ENCODE measurements at places on chromosomes 11 and 22. TPM values are rescaled to one million over a fixed set of nuclear protein-coding genes. Genes with fewer than 3 reads are reported as not detected.

GSC2 gene
- not detected for total RNA-seq

KRTAP5-9 gene
- 0.52 TPM for total RNA-seq

DSCAML1 gene
- 1.5 TPM for total RNA-seq

RFPL2 gene
- total RNA-seq = not detected

ART5 gene
- 1.7 TPM for total RNA-seq

RAPSN gene
- 1.5 TPM for total RNA-seq

RGL4 gene
- 1.3 TPM for total RNA-seq

MS4A6E gene
- total RNA-seq = 2.6 TPM

CD6 gene
- 3.1 TPM for total RNA-seq

MAML2 gene
- 20.5 TPM for total RNA-seq

CDC45 gene
- 2.1 TPM for total RNA-seq

PANX3 gene
- total RNA-seq = not detected

- DNase-seq = peak; percentile 32
Measured at GRCh38 chr11:57379732-57380131, 1.2 kb downstream of the PRG3 start.

DNA sequence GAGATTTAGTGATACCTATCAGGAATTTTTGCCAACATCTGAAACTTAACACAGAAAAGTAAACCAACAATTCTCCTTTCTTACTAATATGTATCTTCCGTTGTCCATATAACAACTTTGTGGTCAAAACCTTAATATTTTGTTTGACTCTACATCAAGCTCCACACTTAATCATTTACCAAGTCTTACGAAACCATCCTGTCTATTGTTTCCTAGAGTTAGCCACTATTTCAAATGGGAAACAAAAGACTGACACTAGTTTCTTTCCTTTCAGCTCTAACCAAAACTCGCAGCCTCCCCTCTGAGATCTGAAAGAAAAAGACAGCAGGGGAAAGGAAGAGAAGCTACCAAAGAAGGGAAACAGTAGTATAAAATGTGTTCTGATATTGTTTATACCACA lies 26.5 kb upstream of the PRDM10 start:
- DNase-seq = no peak

DNA sequence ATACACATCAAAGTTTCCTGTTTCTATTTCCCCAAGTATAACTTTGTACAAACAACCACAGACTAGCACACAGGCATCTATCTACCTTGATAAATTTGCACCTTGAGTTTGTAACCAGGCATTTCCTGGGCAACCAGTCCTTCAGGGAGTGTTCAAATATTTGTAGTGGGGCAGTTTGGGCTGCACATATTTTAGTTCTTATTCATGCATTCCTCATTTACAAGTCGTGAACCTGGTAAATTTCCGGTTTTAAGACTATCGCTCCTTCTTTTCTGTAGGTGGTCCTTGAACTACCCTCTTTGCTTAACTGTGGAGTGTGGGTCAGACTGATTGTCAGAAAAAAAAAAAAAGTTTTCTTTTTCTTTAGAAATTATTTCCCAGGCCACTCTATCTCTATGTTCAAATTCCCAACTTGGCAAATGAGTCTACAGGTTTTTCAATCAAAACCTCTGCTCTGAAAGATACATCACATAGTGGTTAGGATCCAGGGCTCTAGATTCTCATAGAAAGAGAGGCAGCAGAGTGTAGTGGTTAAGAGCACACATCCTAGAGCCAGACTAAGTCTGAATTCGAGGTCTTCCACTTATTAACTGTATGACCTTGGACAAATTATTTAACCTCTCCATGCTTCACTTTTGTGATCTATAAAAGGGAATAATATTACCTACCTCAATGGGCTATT lies 201.5 kb downstream of the SOX6 start:
- peak; percentile 67 for DNase-seq

DNA sequence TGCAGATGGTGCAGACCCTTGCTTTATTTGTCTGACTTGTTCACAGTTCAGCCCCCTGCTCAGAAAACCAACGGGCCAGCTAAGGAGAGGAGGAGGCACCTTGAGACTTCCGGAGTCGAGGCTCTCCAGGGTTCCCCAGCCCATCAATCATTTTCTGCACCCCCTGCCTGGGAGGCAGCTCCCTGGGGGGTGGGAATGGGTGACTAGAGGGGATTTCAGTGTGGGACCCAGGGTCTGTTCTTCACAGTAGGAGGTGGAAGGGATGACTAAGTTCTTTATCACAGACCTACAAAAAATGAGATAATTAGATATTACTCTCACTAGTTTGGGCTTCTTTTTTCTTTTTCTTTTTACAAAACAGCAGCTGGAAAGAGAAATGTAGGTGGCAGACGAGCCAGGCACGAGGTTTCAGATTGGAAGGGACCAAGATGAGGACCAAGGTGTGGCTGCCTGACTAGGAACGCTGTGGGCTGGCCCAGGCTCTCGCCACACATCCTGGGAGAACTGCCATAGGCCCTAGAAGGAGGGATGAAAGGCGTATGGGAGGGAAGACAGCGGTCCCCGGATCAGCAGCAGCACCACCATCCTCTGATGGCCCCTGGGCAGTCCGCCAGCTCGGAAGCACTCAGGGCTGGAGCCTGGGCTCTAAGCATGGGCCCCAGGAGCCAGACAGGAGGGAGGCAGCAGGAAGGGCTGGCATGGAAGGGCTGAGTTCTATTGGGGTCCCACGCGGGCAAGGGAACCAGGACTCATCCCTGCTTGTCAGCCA lies 14.2 kb downstream of the TXN2 start:
- peak; percentile 72 for DNase-seq

- no peak for DNase-seq
Measured at GRCh38 chr11:76249195-76249741, 43.0 kb upstream of the WNT11 start.

DNA sequence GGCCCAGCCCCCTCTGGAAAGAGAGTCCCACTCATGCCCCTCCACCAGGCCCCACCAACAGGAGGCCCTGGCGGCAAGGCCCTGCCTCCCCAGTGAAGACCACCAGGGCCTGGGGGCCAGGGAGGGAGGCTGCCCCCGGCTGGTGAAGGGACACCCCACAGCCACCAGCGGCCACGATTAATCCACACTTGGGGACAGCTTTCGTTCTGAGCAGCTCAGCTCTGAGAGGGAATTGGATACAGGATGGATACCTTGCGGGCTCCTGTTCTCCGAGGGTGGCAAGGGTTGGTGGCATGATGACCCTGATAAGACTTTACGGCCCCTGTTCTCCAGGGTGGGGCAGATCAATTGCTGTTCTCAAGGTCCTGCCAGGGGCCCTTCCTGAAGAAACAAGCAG lies 6.9 kb upstream of the NLRP6 start:
- no peak for DNase-seq

DNA sequence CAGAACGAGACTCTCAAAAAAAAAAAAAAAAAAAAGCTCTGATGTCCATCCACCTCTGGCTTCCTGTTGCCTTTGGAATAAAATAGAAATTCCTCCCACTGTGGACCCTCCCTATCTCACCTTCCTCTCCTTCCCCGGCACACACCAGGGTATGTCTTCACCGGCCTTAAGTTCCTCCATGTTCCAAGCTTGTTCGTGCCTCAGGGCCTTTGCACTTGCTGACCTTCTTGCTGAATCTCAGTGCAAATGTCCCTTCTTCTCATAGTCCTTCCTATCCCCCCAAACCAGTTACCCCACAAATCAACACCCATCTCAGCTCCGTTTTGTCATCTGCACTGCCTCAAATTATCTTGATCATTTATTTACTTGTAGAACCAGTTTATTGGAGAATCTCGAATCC lies 20.6 kb downstream of the IFT27 start:
- no peak for DNase-seq

GRCh38 chr22:42813501-42813900 lies 43.6 kb downstream of the ARFGAP3 start:
- no peak for DNase-seq

DNA sequence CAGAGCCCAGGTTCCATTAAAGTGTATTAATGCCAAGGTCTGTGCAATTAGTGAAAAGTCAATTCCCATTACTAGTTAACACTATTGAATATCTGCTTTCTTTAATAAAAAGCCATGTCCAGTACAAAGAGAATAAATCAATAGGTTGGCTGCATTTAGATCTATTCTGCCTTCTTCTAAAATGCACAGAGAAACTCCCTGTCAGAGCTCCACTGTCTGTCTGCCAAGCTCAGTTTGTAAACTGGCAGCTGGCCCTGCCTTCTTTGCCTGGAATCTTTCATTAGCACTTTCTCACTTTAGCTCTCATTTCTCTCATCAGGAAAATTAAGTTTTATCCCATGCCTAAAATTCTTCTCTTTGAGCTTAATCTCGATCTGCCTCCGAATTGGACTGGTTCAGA lies 35.6 kb downstream of the ARL14EP start:
- DNase-seq = no peak

- DNase-seq = no peak
Measured at GRCh38 chr22:21025266-21025665, 7.1 kb downstream of the SLC7A4 start.

DNA sequence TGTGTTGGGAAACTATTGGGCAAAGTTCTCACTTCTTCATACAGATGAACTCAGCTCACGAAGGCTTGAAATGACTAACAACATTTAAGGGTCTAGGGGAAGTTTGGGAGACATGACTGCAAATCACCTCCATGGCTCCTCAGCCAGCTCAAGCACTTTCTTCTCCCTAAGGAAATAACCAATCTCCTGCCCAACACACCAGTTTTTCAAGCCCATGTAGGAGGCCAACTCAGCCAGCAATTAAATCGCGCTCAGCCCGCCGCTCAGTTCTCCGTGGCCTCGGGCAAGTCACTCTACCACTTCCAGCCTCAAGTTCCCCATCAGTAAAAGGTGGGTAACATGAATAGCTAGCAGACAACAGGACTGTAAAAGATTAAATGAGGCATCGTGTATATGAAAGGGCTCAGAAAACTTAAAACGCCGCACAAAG lies 796 bp downstream of the POLDIP3 start:
- no peak for DNase-seq

- no peak for DNase-seq
Measured at GRCh38 chr11:63590024-63590788, 24.0 kb downstream of the PLAAT3 start.

DNA sequence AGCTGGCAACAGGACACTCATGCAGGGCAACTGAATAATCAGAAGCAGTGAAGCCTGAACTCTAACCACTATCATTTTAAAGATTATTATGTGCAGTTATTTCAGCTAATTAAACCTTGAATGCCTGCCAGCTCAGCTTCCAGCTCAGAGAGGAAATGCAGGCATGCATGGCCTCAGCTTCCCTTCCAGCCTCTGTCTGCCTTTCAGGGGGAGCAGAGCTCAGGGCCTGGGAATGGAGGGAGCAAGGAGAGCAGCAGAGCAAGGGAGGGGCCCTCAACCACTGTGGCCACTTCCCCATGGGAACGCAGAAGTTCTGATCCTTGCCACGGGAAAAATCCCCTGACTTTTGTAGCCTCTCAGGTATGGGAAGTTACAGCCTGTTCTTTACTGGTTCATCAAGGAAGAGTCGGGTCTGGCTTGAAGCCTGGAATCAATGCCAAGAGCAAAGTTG lies 32.5 kb upstream of the APLNR start:
- DNase-seq = peak; percentile 71

DNA sequence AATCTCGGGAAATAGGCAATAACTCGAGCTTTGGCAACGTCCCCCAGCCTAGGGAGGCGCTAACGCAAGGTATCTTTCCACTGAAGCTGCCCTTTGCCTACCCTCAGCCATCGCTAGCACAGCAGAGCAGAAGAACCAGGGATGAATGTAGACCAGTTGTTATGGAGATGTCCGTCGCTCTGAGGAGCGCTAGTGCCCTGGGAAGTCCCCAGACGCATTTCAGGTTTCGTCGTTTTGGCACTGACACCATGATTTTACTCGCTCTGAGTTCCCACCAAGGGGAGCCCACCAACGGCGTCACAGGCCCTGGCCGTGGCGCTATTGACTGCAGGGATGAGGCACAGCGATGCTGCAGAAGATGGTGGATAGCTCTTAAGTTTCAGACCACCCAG lies 22.7 kb upstream of the BDNF start:
- no peak for DNase-seq

DNA sequence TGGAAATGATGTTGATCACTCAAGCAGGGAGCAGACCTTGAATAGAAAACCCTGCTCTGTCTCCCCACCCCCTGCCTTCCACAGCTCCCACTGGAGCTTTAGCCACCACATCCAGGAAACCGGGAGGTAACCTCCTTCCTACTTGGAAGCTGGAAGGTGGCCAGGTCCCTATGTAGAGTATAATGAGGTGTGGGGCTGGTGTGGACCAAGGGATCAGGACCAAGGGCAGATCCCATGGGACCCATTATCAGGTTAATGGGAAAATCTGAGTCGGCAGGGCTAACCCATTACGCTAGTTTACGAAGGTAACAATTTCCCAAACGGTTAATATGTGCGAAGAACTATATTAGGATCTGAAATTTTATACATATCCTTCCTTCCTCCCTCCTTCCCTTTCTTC lies 321.9 kb downstream of the MIAT start:
- no peak for DNase-seq

- DNase-seq = no peak
Measured at GRCh38 chr22:21100149-21101032, 54.6 kb downstream of the LRRC74B start.

GRCh38 chr11:16543642-16544041 lies 187.3 kb upstream of the SOX6 start:
- DNase-seq = no peak

GRCh38 chr22:20421507-20421874 lies 16.1 kb downstream of the SCARF2 start:
- DNase-seq = no peak

GRCh38 chr11:78347956-78348355 lies 69.7 kb downstream of the GAB2 start:
- no peak for DNase-seq

DNA sequence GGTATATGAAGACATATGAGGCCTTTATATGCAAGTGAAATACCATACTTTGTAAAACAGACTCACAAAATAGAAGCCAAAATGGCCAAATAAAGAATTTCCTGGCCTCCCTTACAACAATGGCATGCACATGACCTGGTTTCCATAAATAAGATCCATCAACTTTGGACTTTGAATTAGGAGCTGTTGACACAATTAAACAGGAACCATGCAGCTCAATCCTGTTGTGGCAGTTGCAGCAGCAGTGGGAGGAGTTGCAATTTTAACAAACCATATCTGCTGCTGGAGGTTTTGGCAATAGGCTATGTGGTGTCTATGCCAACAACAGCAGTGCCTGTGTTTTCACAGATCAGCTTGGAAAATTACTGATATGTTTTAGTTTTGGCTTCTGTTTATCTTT lies 818.6 kb downstream of the FAM181B start:
- DNase-seq = no peak

DNA sequence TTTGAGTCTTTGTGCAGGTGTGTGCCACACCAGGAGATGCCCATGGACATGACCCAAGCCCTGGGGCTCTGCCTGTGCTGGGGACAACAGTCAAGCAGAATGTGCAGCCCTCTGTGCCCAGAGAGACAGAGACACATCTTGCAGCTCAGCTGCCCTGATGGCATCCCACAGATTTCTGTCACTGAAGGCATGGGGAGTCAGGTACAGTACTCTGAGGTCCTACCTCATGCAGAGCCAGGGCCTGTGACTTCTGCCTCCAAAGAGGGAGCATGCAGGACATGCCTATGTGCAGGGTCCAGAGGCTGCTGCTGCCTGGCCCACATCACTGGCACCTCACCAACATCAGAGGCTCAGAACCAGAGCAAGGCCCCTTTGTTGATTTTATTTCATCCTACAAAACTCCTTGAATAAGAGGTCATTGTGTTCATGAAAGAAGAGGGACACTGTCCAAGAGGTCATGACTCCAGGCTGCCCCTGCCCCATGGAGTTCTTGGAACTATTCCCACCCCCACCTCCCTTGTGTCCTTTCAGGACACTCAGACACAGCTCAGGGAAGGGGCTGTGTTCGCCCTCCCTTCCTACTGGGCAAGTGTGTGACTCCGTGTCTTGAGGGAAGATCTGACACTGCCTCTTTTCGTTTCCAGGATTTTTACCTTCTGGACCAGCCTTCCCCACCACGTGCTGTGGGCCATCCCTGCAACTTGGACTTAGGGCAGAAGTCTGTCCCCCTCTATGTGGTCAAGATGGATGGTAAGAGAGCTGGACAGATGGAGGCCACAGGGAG lies 62.3 kb downstream of the BTG4 start:
- DNase-seq = no peak
